Thoracic aorta (tissue), 2 donors: ENCODE measurements at places on chromosomes 7 and 10.

- no peaks in the 10 kb centered on the region for H3K36me3 ChIP-seq
- no peak overlapping the region for H3K4me3 ChIP-seq
- H3K27ac ChIP-seq: no peak overlapping the region
- H3K4me1 ChIP-seq: peaks cover 19% of the 10 kb centered on the region
- no peak for DNase-seq
Observed at GRCh38 chr10:88270871-88271713, 312.0 kb downstream of the RNLS start.

GRCh38 chr10:79222186-79222585, 125.1 kb upstream of the PPIF start:
- H3K4me3 ChIP-seq: no peak overlapping the region
- peaks cover 3% of the 10 kb centered on the region for H3K36me3 ChIP-seq
- H3K27me3 ChIP-seq: no peaks in the 10 kb centered on the region
- no peak for DNase-seq

GRCh38 chr7:28082071-28082470, 98.5 kb downstream of the JAZF1 start:
- no peaks in the 10 kb centered on the region for H3K36me3 ChIP-seq
- H3K4me1 ChIP-seq: peaks cover 26% of the 10 kb centered on the region
- DNase-seq: no peak
- no peak overlapping the region for H3K4me3 ChIP-seq
- no peak overlapping the region for H3K27ac ChIP-seq

DNA sequence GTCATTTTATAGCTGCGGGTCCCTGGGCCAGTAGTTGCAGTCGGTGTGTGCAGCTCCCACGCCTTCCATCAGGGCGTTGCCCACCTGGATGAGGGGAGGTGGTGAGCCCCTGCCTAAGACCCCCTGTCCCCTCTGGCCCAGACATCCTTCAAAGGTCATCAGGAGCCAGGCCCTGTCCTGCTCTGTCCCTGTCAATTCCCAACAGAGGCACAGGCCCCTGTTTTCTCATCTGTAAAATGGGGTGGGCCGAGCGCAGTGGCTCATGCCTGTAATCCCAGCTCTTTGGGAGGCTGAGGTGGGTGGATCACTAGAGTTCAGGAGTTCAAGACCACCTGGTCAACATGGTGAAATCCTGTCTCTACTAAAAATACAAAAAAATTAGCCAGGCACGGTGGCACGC, 128.5 kb upstream of the TNRC18 start:
- peaks cover 15% of the 10 kb centered on the region for H3K4me1 ChIP-seq
- H3K27me3 ChIP-seq: no peaks in the 10 kb centered on the region
- H3K27ac ChIP-seq: no peak overlapping the region
- DNase-seq: no peak
- H3K4me3 ChIP-seq: no peak overlapping the region
- no peaks in the 10 kb centered on the region for H3K36me3 ChIP-seq

GRCh38 chr7:34260279-34260678, 354.9 kb downstream of the BMPER start:
- H3K27me3 ChIP-seq: no peaks in the 10 kb centered on the region
- no peaks in the 10 kb centered on the region for H3K4me1 ChIP-seq
- no peak for DNase-seq
- no peak overlapping the region for H3K27ac ChIP-seq
- no peaks in the 10 kb centered on the region for H3K36me3 ChIP-seq
- no peak overlapping the region for H3K4me3 ChIP-seq

DNA sequence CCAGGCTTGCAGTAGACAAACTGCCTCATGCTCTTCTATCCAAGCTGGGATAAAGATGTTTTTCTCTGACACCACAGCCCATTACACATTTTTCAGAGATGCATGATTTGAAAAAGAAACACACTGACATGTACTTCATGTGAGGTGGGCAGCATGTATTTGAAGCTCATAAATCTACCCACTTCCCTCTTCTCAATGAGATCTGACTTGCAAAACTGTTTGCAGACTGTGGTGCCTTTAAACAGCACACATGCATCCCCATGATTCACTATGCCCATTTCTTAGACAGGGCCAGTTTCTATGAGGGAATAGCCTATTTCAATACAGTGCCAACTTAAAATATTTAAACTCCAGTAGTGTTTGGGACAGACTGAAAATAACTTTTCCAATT, 109.8 kb downstream of the GLI3 start:
- no peak overlapping the region for H3K4me3 ChIP-seq
- H3K36me3 ChIP-seq: no peaks in the 10 kb centered on the region
- no peaks in the 10 kb centered on the region for H3K4me1 ChIP-seq
- no peak for DNase-seq
- H3K27me3 ChIP-seq: no peaks in the 10 kb centered on the region

DNA sequence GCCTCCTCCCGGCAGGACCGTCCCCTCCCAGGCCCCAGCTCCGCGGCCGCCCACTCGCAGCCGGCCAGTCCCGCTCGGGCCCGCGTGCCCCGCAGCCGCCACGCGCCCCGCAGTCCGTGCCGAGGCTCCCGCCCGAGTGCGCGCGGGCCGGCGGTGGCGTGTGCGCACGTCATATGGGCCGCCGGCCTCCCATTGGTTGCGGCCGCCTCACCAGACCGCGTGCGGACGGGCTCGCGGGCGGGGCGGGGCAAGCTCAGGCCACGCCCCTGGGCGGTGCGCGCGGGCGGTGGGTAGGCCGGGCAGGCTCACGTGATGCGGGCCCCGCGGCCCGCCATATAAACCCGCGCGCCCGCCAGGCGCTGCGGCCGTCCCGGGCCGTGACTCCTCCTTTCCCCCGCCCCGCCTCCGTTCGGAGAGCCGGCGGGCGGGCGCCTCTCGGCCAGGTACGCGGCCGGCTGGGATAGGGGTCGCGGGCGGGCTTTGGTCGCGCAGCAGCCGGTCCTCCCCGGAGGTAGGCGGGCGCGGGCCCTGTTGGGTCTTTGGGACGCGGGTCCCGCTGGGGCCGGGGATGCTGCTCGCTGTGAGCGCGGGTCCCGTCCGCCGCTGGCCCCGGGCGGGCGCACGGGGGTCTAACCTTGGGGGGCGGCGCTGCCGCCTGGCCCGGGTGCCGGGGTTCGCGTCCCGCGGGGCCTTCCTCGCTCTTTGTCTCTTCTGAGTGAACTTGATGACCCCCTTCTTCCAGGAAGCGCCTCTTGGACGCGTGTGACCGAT, at the start of gene INSIG1:
Gene INSIG1, plus strand, starts transcription at position 362 of the 771 bp plus-strand sequence. Its CDS starts 408 bp downstream, at position 770.
- peak within 1 kb of the TSS; percentile 97 for H3K4me3 ChIP-seq
- DNase-seq: peak; percentile 49
- peaks cover 28% of the 10 kb centered on the region for H3K4me1 ChIP-seq
- peak within 1 kb of the TSS; percentile 75 for H3K27ac ChIP-seq

GRCh38 chr7:131456338-131456737, 100.1 kb downstream of the PODXL start:
- no peak overlapping the region for H3K4me3 ChIP-seq
- H3K27me3 ChIP-seq: no peaks in the 10 kb centered on the region
- DNase-seq: no peak
